ENCODE measurements at places on chromosomes 16 and 17.

DNA sequence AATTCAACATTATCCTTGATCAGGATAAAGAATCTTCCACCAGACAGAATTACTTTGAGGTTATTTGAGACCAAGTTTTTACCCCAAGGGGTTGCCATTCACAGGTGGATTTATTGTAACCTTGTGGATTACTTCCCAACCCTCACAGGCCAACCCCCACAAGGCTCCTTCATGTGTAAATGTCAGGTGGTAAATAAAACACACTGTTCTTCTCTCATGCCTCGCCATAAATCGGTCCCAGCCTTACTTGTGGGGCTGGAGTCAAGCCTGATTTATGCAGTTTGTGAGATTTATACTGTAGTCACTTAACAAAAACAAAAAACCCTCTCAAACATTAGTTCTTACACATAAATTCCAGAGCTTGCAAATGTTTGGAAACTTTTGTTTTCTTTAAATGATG lies 98.6 kb upstream of the IRX3 start:
- DNase-seq: no peak

DNA sequence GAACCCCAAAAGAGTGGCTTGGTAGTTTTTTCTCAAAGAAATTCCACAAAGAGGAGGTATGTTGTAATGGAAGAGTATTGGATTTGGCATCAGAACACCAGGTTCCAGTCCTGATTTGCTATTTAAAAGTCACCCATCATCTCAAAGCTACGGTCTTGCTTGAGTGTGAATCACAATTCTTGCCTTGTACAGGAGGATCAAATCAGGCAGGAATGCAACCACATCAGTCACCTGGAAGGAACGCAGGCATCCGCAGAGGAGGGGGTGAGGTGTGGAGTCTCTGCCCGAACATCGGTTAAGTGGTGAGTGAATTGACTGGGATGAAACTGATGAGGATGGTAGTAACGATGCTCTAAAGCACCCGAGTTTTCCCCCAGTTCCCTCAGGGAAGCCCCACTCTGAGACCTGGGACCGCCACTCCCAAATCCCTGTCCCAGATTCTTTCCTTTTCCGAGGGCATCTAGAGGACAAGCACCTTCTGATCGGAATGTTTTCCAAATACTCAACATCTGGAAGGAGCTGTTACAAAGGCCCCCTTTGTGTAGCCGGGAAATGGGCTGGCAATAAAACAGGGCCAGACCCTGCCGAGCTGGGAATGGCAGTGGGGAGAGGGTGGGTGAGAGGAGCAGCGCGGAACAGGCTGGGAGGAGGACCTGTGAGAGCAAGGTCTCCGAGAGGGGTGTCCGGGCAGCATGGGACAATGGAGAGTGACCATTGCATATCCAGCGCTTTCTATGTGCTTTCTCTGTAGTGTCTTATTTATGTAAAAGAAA lies 469.6 kb downstream of the SLC39A11 start:
- DNase-seq: no peak

GRCh38 chr17:4721203-4722135 lies 9.8 kb upstream of the MED11 start:
- no peak for DNase-seq

DNA sequence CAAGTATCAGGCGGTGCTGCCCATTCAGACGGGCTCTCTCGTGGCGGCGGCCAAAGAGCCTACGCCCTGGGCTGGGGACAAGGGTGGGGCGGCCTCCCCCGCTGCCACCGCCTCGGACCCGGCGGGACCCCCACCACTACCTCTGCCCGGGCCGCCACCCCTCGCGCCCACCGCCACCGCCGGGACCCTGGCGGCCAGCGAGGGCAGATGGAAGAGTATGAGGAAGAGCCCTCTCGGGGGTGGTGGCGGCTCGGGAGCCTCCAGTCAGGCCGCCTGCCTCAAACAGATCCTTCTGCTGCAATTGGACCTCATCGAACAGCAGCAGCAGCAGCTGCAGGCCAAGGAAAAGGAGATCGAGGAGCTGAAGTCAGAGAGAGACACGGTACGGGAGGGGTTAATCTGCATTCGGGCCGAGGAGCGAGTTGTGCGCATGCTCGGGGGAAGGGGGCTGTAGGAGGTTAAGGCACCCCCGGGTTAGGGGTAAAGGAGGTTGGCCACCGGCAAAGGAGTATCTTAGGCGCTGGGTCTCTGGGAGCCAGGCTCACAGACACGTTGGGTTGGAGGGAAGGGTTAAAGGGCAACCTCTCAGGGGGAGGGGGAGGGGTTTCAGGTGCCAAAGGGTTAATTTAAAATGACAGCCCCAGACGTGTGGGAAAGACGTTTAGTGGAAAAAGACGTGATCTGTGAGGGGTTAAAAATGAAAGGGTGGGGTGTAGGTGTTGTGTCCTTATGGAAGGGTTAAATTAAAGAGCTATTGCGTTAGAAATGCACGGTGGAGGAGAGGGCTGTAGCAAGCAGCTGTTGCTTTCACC lies 1.4 kb downstream of the MSL1 start:
- DNase-seq: no peak

- no peak for DNase-seq
These were observed 200.6 kb downstream of the XYLT1 start for GRCh38 chr16:17270111-17270510.

DNA sequence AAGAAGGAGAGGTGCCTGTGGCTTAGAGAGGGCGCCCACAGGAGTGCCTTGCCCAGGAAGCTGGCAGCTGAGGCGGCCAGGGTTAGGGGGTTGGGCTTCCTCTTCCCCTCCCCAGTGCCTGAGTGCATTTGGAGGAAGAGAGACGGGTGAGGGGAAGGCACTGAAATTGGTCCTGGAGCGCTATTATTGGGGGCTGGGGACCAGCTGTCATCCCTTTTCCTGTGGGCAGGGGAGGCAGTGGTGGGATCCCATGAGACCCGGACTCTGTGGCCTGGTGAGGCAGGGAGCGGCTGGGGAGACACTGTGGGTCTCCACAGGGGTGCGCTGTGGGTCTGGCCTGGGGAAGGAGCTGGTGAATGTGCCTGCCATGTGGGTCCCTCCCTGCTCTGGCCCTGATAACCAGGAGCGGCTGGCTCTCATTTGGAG lies 259.7 kb downstream of the SEC14L1 start:
- DNase-seq: no peak

DNA sequence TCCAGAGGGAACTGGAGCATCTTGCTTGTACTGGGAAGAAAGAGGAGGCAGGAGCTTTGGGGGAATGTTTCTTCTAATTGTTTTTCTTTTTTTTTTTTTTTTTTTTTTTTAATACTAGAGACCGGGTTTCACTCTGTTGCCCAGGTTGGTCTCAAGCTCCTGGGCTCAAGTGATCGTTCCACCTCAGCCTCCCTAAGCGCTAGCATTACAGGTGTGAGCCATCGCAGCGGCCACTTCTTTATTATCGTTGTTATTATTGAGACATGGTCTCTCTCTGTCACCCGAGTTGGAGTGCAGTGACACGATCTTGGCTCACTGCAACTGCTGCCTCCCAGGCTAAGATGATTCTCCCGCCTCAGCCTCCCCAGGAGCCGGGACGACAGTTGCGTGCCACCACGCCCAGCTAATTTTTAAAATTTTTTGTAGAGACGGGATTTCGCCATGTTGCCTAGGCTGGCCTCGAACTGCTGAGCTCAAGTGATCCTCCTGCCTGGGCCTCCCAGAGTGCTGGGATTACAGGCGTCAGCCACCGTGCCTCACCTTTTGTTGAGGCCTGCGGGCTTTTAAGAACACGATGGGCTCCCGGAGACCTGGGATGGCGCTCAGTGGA lies 137.3 kb upstream of the GSE1 start:
- no peak for DNase-seq

DNA sequence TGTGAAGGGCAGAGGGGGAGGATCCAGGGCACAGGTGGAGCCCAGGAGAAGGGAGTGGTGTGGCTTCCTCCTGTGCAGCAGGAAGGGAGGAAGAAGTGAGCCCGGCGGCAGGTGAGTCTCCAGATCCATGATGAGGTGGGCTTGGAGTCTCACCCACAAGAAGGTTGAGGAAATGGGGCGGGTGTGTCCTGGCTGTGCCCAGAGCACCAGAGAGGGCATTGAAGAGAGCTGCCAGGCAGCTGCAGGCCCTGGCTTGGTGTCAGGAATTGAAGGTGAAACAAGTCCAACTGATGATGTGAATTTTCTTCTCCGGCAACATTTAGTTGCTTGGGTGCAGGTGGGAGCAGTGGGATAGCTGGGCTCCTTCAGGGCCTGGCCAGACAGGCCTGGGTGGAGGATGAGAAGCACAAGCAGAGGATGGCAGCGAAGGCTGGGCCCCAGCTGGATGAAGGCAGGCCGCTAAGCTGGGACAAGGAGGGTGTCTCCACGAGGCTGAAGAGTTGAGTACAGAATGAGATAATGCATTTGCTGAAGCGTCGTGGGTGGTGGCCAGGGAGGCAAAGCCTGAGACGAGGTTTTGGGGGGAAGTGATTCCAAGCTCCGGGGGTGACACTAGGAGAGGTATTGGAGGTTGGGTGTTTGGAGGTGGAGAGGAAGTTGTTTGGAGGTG lies 18.3 kb downstream of the NT5M start:
- no peak for DNase-seq

DNA sequence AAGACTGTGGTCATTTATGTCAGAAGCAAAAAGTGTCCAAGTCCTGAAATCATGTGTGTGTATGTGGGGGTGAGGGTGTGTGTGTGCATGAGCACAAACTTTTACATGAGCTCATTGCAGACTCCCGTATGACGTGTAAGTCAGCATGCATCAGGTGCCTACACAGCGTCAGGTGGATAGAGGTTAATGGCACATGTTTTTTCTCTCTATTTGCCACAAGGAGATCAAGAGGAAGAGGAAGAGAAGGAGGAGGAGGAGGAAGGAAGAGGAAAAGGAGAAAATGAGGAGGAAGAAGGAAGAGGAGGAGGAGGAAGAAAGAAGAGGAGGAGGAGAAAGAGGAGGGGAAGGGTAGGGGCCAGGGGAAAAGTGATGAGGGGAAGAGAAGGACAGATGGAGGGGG lies 178.0 kb upstream of the DYNLRB2 start:
- DNase-seq: no peak

- DNase-seq: no peak
These were observed 57.0 kb upstream of the CLEC3A start for GRCh38 chr16:77965346-77965745.

DNA sequence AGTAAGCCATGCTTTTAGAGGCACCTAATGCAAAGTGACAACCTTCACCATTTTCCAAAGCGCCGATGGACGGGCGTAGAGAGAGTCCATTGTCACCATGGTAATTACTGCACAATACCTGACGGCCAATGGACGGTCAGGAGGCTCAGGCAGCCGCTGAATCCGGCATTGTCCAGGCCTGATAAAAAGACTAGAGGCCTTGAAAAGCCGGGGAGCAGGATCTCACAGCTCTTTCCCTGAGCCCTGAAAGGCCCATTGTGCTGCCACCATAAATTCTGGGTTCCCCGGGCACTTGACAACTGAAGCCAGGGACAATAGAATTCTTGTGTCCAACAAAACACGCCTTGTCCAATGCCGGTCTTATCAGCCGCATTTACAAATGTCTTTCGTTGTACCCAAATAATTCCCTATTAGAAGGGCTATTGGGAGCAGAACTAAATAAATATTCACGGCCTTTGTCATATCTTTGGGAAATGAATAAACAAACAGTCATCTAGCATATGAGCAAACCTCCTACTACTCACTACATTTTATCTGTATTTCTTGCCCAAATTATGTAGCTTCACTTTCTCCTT lies 62.4 kb downstream of the CDH11 start:
- DNase-seq: no peak
